ENCODE measurements at places on chromosomes 1 and 21.
A peak's percentile ranks its signal among the peaks of the same experiment; 100 is the strongest.

GRCh38 chr1:160708801-160709200, 2.8 kb downstream of the CD48 start:
- no peak for DNase-seq

- no peak for DNase-seq
Observed at GRCh38 chr1:240441669-240442068, 170.3 kb downstream of the GREM2 start.

GRCh38 chr21:14531757-14532316, 14.3 kb downstream of the SAMSN1 start:
- no peak for DNase-seq

DNA sequence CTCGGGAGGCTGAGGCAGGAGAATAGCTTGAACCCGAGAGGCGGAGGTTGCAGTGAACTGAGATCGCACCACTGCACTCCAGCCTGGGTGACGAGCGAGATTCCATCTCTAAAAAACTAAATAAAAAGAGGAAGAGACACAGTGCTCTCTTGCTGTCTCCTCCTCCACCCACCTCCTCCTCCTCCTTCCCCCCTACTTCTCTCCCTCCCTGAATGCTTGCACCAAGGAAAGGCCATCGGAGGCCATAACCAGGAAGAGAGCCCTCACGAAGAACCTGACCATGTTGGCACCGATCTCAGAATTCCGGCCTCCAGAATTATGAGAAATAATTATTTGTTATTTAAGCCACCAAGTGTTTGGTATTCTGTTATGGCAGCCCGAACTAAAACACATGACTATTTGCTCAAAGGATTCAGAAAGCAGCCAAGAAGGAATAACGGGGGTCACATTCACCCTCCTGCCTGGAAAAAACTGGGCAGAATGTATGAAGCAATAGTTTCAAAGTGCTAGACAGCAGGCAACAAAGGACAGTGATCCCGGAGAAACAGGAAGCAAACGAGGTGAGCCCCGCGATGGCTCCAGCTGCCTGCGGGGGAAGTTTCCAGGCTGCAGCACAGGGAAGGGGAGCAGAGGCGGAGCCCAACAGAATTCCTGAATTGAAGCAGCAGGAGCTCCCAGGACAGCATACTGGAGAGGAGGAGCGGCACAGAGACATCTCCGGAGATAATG, 35.8 kb downstream of the LDLRAD1 start:
- DNase-seq = peak; percentile 41

- peak; percentile 24 for DNase-seq
Observed at GRCh38 chr1:204791453-204792353, 79.0 kb upstream of the NFASC start.

- DNase-seq = no peak
Observed at GRCh38 chr1:168476588-168477385, 67.0 kb downstream of the XCL2 start.

DNA sequence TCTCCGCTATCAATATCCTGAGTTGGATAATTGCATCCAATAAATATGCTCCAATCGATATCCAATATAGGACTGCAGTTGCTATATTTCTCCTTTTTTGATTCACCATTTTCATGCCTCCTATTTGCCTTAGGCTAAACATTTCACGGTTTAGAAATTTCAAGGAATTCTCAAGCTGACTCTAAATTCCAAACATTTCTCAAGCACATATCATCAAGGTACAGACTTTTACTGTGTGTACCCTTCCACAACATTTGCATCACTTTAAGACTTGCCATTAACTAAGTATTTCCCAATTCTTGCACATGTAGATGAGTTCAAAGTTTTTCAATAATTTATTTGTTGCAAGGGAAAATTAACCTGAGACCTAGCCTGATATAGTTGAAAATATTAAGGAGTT, 795.2 kb upstream of the TMPRSS15 start:
- DNase-seq = no peak

DNA sequence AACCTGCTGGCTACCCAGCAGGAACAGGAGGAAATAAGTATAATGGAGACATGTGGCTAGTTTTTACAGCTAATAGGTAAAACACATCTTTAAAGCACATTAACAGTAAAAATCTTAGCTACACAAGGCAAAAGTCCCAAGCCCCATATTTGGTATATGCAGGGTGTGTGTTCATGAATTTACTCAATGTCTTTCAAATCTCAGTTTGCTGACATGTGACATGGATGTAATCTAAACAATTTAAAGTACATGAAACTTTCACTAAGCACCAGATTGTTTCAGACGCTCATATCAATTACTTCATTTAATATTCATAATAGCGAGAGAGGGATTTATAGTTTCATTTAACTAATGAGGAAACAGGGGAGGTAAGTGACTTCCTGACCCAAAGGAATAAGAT, 3.9 kb downstream of the TACSTD2 start:
- no peak for DNase-seq

GRCh38 chr1:229380536-229381160, 37.8 kb upstream of the CCSAP start:
- DNase-seq = no peak

- no peak for DNase-seq
Observed at GRCh38 chr1:26112407-26112775, 767 bp downstream of the PDIK1L start.

DNA sequence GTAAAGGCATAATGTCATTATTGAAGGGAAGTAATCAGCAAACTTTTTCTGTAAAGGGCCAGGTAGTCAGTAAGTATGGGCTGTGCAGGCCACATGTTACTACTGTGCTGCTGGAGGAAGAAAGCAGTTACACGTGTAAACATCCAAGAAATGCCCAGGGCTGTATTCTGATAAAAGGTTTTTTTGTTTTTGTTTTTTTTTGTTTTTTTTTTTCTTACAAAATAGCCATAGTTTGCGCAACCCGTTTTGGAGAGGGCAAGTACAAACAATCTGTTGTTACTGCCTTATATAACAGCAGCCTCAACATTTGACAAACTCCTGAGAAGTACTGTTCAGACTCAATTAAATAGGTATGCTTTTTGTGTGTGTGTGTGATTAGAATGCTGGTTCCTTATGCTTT, 26.7 kb upstream of the MTMR11 start:
- no peak for DNase-seq

GRCh38 chr1:72177711-72178110, 104.6 kb downstream of the NEGR1 start:
- DNase-seq = peak; percentile 64

GRCh38 chr1:30756545-30757351, 826 bp downstream of the LAPTM5 start:
- DNase-seq = peak; percentile 68

- no peak for DNase-seq
Observed at GRCh38 chr1:14340002-14340785, 258.3 kb upstream of the KAZN start.

DNA sequence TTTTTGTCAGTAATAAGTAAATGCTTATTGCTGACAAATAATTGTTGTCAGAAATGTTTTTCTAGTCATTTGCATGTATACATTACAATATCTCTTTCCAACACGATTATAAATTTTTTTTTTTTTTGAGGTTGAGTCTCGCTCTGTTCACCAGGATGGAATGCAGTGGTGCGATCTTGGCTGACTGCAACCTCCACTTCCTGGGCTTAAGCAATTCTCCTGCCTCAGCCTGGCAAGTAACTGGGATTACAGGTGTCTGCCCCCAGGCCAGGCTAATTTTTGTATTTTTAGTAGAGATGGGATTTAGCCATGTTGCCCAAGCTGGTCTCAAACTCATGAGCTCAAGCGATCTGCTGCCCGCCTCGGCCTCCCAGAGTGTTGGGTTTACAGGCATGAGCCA, 72.0 kb upstream of the ATF3 start:
- peak; percentile 3 for DNase-seq

GRCh38 chr1:22454476-22455056, 2.9 kb downstream of the ZBTB40 start:
- DNase-seq = no peak

DNA sequence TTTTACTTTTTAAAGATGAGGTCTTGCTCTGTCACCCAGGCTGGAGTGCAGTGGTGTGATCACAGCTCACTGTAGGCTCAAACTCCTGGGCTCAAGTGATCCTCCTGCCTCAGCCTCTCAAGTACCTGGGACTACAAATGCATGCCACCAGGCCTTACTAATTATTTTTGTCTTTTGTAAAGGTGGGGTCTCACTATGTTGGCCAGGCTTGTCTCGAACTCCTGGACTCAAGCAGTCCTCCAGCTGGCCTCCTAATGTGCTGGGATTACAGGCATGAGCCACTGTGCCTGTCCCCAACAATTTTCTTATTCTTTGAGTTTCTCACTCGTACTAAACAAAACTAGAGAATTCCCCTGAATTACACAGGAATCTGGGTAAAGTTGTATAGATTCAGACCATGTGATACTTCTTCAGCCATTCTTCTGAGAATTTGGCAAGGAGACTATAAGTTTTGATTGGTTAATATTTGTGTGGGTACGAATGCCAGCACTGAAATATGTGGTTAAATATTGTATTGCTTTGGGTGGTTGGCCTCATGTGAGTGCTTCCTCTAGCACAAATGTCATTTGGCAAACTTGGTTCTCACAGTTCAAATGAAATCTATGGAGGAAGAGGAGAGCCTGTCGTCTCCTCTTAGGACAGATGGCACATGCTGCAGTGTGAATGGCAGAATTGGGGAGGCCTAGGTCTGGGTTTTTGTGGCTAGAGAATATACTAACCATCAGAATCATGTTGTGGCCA, 104.9 kb downstream of the RUNX1 start:
- DNase-seq = no peak

GRCh38 chr1:45059829-45060228, 47.8 kb downstream of the UROD start:
- DNase-seq = no peak

GRCh38 chr1:224373008-224373590, 16.4 kb downstream of the CNIH4 start:
- DNase-seq = no peak

GRCh38 chr21:31837618-31838390, 35.0 kb upstream of the HUNK start:
- no peak for DNase-seq

DNA sequence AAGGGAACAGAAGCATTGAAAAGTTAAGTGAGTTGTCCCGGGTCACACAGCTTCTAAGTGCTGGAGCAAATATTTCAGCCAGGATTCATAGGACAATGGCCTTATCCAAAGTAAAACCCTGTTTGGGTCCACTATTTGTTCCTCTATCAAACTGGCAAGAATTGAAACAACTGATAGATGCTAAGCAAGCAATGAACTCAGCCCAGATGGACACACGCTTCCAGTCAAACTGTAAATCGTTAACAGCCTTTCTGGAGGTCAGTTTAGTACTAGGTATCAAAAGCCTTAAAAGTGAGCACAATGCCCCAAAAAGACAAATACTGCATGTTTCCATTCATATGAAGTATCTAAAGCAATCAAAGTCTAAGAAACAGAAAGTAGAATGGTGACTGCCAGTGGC, 779 bp upstream of the SVBP start:
- no peak for DNase-seq

DNA sequence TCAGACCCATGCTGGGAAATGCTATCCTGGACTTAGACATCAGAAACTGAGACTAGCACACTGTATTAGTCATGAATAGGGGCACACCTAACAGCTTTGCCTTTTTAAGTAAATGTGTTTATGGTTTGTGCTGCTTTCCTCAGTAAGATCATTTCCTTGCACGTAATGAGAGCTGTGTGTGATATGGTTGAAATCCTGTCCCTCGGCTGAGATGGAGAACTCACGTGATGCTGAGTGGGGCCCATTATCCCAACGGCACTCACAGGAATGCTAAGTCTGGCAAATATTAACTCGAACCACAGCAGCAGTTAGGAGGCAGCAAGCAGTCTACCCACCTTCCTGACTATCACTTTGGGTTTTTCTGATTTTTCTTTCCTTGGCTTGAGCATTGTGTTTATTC, 38.2 kb downstream of the BCL9 start:
- DNase-seq = no peak

DNA sequence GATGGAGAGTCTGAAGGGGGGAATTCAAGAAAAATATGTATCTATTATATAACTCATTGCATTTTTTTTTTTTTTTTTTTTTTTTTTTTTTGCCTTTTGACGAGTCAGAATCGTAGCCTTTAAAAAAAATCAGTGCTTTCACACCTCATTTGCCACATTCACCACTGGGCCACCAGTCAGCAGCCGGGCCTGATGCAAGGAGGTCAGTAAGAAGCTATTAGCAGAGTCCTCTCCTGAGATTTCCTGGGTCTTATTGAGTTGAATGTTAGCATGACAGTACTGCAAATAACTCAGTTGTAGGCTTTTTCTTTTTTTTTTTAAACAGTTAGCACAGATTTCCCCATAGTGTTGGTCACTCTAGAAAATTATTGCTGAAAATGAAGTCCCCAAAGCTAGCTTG, 139.8 kb downstream of the SPATA17 start:
- DNase-seq = no peak

- DNase-seq = peak; percentile 50
Observed at GRCh38 chr1:100868364-100868995, 26.2 kb downstream of the EXTL2 start.

GRCh38 chr1:160823296-160823695, 27.3 kb downstream of the LY9 start:
- DNase-seq = no peak

- DNase-seq = no peak
Observed at GRCh38 chr21:15277466-15277865, 212.7 kb upstream of the NRIP1 start.

GRCh38 chr1:58104960-58105359, 441.6 kb downstream of the OMA1 start:
- DNase-seq = no peak

- peak; percentile 9 for DNase-seq
Observed at GRCh38 chr1:172380441-172381244, 39.8 kb upstream of the C1orf105 start.

GRCh38 chr1:19819701-19820100, 4.6 kb upstream of the RNF186 start:
- no peak for DNase-seq

- DNase-seq = peak; percentile 33
Observed at GRCh38 chr1:209335178-209335577, 248.3 kb upstream of the CAMK1G start.

- no peak for DNase-seq
Observed at GRCh38 chr1:205188596-205188995, 22.9 kb downstream of the DSTYK start.

Data from HCEC 1CT (cell line).